Gastrocnemius medialis (tissue), 4 donors: ENCODE measurements at places on chromosomes 7 and 10.

DNA sequence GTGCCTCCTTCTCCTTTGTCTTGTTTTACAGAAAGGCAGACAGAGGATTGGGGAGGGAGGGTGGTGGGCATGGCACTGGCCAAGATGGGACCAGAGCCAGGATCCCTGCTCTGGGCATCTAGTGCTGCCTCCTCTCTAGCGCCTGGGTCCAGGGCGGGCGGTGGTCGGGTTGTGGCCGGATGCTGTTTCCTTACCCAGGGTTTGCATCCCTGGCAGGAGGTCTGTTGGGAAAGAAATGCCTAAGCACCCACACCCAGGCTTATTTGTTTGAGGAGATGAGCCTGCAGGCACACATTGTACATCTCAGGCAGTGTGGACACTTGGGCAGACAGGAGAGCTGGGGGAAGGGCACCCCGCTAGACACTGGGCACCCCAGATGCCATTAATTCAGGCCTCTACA is 102.3 kb upstream of the PCBD1 start:
- DNase-seq, result no peak

- DNase-seq, result no peak
Observed at GRCh38 chr7:101093906-101094305, 8.6 kb downstream of the TRIM56 start.

GRCh38 chr10:5433182-5433581 is 20.8 kb downstream of the NET1 start:
- no peak for DNase-seq

DNA sequence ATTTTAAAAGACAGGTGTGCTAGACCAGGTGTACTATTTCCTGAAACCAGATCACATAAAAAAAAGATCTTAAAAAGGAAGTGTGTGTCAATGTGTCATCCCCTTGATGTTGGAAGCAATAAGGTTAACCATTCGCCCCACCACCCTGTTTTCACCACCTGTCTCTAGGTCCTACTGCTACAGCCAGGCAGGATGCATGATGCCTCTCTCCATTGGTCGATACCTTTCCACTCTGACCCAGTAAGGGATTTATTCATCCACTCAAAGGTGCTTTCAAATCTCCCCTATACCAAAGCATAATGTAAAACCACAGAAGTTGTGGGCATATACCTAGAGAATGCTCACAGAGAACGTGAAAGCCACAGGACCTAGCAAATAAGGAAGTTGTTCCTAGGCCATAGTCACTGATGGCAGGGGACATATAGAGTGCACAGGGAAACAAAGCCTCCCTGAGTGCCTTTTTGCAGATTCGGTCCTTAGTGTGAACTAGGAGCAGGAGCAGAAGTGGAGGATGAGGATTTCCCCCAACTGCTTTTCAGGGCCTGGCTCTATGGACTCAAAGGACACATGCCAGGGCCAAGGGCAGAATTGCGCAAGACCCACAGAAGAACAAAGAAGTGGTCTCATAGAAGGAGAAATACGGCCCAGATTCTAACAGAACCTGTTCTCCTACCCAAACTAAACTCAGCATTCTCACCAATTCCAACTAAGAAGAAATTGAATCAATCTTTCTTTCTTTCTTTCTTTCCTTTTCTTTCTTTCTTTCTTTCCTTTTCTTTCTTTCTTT is 631.5 kb upstream of the NRP1 start:
- no peak for DNase-seq

GRCh38 chr10:28763471-28764170 is 86.3 kb downstream of the BAMBI start:
- DNase-seq, result no peak

GRCh38 chr10:42934351-42934811 is 142.5 kb upstream of the RET start:
- DNase-seq, result no peak

- no peak for DNase-seq
Observed at GRCh38 chr7:104967088-104967487, 46.9 kb upstream of the KMT2E start.

DNA sequence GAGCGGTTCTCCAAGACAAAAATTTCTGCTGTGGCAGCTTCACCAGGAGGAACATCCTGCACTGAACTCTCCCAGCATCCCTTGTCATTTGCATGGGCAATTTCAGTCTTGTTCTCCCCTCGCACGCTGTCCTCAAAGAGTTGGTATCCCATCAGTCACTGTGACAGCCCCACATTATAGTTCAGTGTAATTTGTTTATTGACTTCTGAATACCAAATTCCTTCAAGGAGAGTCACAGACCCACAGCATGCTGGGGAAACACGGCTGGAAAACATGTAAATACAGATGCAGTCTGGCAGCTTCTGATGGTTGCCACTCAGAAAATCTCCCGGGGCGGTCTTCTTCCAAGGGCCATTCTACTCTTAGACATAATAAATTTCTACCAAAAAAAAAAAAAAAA is 151.0 kb upstream of the NEBL start:
- DNase-seq, result no peak

GRCh38 chr10:20363684-20364083 is 533.4 kb downstream of the NEBL start:
- DNase-seq, result no peak

- no peak for DNase-seq
Observed at GRCh38 chr10:88386204-88386788, 196.8 kb downstream of the RNLS start.

GRCh38 chr7:158856883-158857668 is 718 bp downstream of the DYNC2I1 start:
- no peak for DNase-seq

GRCh38 chr10:78188446-78188845 is 154.8 kb downstream of the RPS24 start:
- DNase-seq, result no peak

GRCh38 chr7:30970074-30970473 is 6.3 kb downstream of the GHRHR start:
- DNase-seq, result no peak

GRCh38 chr10:32949221-32949678 is 8.8 kb downstream of the ITGB1 start:
- no peak for DNase-seq

- peak; percentile 47 for DNase-seq
Observed at GRCh38 chr7:38476764-38477163, 154.4 kb downstream of the AMPH start.

DNA sequence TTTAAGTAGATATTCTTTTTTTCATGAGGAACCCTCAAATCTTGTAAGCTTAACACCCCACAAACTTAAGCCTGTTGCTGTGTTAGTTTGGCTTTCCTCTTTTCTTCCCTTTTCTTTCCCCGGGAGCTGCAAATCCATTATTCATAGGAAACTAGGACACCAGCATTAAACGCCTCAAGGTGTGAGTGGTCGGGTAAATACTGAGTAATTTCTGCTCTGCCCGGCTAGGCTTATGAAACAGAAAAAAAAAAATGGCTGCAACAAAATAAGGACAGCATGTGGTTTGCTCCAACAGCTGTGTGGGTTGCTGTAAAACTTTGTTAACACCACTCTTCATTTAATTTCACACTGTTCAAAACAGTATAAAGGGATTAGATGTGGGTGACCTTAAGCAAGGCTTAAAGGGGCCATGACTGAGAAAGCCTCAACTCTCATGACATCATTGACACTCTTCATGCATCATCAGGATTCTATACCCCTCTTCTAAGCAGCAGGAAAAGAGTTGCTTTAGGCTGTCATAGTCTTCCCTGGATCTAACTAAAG is 104.1 kb downstream of the AOAH start:
- no peak for DNase-seq

DNA sequence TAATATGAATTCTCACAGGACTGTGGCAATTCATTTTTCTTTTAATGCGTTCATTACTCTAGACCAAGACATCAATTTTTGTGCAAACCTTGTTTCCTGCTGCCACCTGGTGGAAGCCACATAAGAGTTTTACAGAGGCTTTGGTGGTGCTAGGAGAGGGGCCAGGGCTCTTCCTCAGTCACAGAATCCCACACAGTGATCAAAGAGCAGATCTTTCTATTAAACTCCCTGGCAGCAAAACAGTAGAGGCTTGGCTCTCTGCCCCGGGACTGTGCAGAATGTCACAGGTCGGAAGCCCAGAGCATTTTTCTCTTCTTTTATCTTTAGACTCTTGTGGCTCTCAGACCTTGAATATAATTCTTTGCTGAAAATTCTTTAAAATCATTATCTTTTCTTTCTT is 506.4 kb upstream of the C7orf33 start:
- DNase-seq, result no peak

DNA sequence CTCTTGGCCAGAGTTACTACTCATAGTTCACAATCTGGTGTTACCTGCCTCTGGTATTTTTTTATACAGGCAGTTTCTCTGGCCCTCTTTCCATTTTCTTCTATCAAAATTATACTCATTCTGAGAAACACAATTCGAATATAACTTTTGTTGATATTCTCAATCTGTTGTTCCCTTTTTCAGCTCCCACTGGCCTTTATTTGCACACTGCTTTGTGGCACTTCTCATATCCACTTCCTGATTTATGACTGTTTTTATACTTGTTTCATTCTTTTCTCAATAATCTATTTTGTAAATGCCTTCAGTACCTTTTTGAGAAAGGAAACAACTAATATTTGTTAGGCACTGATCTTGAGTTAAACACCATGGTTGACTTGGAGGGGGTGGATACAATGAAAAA is 93.8 kb upstream of the HDAC9 start:
- DNase-seq, result no peak

GRCh38 chr7:133973710-133974109 is 153.4 kb upstream of the LRGUK start:
- DNase-seq, result no peak

DNA sequence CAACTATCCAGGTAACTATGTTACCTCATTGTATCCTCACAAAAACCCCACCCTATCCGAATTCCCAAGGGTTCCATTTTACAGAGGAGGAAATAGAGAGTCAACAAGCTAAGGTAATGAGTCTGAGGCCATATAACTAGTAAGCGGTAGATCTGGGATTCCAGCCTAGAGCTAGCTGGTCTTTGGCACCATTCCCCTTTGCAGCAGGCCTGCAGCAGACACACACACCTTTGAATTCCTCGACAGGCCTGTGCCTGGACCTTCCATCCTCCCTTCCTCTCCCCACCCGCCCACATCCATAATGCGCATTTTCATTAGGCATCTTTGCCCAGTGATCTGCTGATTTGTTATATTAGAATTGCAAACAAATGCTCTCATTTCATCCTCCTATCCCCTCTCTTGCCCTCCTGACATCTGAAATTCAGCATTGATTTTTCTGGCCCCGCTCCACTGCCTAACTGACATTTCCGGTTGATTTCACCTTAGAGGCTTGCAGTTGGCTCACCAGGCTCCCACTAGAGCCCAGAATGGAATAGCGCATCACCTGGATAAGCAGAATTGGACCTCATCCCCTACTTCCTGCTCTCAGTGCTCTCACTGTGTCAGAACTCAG is 129.5 kb downstream of the PLXNA4 start:
- no peak for DNase-seq

DNA sequence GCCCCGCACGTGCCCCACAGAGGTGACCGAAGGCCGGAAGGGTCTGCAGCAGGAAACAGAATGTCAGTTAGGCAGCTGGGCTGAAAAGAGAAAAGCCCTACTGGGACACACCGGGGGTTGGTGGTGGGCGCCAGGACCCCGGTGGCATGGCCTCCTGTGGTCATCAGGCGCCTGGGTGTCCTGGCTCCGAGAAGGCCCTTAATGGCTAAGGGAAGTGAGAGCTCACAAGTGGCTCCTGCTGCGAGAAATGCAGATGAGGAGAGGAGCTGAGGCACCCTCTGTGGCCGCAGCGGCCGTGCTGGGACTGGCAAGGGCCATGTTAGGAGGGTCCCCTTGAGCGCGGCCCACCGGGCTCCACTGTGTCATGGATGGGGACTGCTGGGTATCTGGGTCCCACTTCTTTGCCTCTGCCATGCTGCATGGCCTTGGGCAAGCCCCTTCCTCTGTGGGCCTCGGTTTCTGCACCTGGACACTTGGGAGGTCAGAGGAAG is 79.2 kb upstream of the GNA12 start:
- DNase-seq, result no peak

GRCh38 chr10:97494863-97495506 is 3.2 kb downstream of the MMS19 start:
- no peak for DNase-seq

GRCh38 chr10:71621231-71622153 is 98.1 kb downstream of the C10orf105 start:
- peak; percentile 65 for DNase-seq

DNA sequence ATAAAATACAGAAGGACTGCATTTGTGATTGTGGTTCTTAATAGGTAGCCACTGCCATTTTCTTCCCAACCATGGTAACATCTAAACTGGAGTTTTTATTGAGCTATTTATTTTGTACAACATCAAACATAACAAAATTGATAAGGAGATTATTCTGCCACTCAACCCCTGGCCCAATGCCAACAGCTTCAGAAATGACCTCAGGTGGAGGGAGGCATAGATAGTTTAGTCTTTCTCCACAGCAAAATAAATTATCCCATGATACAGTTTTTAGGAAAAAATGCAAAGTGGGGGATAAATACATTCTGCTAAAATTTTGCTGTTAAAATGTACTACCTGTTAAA is 57.6 kb downstream of the LRRTM3 start:
- DNase-seq, result no peak

DNA sequence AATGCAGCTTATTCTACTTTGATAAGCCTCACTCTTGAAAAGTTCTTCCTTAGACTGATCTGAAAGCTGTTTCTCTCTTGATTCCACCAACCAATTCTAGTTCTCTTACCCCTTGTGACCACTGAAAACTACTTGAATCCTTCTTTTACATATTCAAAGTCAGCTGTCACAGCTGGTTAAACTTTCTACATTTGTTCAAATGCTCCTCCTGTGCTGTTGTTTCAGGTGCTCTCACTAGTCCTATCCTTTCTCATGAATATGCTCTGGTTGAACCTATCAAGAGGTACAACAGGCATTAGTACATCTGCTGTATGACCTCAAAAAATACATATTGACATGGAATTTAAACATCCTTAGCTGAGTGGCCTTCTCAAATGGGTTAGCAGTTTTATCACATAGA is 91.5 kb downstream of the MYO3A start:
- no peak for DNase-seq

- DNase-seq, result no peak
Observed at GRCh38 chr7:87878208-87878735, 2.0 kb downstream of the DBF4 start.

GRCh38 chr7:25949736-25950487 is 202.1 kb upstream of the NFE2L3 start:
- DNase-seq, result no peak

- DNase-seq, result no peak
Observed at GRCh38 chr7:118288098-118288497, 63.6 kb downstream of the ANKRD7 start.

- DNase-seq, result no peak
Observed at GRCh38 chr7:32116436-32116835, 46.2 kb upstream of the PDE1C start.

DNA sequence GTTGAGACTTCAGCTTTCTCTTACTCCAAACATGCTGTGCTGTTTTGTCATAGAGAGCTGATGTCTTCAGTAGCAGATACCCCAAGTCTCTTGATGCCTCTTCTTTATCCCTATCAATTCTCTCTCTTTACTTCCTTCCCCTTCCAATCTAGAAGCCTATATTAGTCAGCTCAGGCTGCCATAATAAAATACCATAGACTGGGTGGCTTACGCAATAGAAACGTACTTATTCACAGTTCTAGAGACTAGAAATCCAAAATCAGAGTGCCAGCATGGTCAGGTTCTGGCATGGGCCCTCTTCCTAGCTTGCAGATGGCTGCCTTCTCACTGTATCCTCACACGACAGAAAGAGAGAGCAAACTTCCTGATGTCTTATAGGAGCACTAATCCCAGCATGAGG is 9.0 kb upstream of the GARS1 start:
- DNase-seq, result no peak
